ENCODE measurements at places on chromosomes 1 and 21.

- DNase-seq, result no peak
These were observed 82.8 kb downstream of the UBIAD1 start for GRCh38 chr1:11355559-11356475.

DNA sequence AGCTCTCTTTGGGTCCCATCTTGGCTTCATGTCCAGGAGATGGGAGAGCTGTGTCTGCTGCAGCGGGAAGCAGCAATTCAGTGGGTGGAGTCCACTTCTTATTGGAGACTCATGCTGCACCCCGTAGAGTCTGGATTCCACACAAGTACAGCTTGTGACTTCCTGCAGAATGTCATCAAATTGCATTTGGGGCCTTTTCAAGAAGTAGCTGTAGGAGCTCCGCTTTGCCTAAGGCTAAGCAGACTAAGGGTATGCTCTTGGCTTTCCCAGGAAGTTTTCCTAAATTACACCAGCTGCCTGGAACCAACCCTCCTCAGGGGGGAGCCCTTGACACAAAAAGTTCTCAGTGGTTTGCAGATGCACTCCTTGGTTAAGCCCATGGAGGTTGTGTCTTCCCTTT lies 5.7 kb upstream of the MOB3C start:
- no peak for DNase-seq

GRCh38 chr1:34166625-34167361 lies 1.8 kb upstream of the CSMD2 start:
- DNase-seq, result no peak

- no peak for DNase-seq
These were observed 73.3 kb downstream of the NVL start for GRCh38 chr1:224256640-224257039.

DNA sequence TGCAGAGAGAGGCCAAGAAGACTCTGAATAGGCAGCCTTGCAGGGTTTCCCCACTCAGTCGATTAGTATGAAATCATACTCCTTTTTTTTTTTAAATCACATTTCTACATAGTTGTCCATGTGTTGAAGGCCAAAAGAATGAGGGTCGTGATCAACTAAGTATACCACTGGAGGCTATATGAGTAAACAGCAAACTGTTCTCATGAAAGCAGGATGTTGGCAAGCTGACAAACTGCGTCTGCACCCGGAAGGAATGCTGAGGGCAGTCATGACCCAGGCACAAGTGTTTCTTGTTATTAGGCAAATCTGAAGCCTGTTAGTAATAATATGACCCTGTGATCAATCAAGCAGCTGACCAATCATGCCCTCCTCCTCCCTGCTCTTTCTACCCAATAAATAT lies 213.2 kb downstream of the USH2A start:
- no peak for DNase-seq

DNA sequence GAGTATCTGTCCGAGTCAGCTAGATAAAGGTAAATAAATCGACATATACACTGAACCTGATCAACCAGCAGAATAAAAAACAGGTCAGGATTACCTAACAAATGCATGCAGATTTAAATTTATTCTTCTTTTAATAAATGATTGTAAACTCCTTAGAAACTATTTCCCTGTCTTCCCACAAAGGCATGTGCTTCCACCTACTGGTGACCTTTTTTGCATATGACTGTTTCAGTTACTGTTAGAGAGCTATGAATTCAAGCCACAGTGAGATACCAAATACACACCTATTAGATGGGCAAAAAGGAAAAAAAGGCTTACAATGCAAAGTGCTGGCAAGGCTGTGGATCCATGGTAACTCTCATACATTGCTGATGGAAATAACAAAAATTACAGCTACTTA lies 957.4 kb upstream of the NCAM2 start:
- DNase-seq, result no peak

- peak; percentile 30 for DNase-seq
These were observed 34.8 kb downstream of the ZMYND12 start for GRCh38 chr1:42420911-42421585.

- peak; percentile 32 for DNase-seq
These were observed 30.5 kb downstream of the BATF3 start for GRCh38 chr1:212669102-212669501.

DNA sequence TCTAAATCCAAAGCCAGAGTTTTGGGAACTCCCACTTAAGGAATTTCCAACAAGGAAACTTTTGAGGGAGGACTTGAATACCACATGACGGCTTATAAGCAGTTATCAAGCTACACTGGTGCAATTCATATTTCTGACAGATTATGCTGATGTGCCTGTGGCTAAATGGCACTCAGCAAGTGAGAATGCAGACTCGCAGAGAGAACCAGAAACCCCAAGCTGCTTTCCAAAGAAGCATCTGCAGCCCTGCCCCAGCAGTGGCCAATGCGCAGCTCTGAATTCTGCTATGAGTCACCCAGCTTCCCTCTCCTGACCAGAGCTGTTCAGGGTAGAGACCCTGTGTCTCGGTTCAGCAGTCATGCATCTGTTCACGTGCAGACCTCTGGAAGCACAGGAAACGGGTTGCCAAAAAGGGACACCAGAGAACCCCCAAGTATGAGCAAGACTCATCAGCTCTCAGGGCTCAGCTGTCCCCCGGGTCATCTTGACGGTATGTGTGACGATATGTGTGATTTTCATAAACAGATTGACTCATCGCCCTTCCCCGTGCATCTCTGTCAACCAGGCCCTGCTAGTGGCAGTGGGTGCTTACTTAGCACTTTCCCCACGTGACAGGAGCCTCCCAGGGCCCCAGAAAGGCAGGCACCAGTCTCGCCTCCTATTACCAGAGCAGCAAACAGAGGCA lies 76.3 kb downstream of the ITPKB start:
- peak; percentile 99 for DNase-seq

GRCh38 chr1:221775206-221775605 lies 33.3 kb upstream of the DUSP10 start:
- no peak for DNase-seq

DNA sequence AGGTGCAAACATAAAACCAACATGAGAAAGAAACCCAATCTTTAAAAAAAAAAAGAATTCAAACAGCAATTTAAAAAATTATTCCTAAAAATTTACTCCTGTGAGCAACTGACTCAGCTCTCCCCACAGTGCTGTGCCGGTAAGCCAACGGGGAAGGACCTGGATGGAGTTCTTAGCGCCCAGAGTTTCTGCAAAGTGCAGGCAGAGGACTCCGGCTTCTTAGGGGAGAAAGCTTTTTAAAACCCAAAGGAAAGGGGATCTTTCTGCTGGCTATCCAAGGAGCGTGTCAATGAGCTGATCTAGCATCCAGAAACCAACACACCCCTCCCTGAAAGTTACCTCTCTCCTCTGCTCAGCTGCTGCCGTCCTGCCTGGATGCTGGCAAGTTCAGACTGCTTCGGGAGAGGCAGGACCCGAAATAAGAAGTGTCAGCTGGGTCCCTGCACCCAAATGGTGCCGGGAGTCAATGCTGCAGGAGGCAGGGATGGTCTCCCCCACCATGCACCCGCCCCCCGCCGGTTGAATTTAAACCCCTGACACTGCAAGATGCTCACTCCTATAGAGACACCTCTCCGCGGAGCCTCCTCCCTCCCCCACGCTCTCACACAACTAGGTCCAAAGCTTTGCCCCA lies 32.2 kb upstream of the H6PD start:
- no peak for DNase-seq

GRCh38 chr1:109207467-109208103 lies 6.1 kb upstream of the SARS1 start:
- DNase-seq, result no peak

DNA sequence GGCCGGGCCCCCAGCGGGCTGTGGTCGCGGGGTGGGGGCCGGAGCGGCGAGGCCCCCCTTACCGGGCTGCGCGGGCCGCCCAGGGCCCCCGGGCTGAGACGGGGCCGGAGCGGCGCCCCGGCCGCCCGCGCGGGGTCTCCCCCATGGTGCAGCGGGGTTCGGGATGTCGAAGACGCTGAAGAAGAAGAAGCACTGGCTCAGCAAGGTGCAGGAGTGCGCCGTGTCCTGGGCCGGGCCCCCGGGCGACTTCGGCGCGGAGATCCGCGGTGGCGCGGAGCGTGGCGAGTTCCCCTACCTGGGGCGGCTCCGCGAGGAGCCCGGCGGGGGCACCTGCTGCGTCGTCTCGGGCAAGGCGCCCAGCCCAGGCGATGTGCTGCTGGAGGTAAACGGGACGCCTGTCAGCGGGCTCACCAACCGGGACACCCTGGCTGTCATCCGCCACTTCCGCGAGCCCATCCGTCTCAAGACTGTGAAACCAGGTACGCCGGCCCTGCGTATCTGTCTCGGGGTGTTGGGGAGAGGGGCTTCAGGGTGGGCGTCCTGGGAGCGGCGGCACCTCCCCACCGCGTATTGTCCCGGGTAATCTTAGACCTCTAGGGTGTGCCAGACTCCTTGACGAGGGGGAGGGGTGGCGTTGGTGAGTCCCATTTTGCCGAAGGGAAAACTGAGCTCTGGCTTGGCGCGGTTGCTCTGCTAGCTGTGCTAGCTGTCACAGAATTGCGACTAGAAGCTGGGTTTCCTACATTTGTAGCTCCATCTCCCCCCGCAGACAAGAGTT lies 745 bp downstream of the MAGI3 start:
- no peak for DNase-seq

DNA sequence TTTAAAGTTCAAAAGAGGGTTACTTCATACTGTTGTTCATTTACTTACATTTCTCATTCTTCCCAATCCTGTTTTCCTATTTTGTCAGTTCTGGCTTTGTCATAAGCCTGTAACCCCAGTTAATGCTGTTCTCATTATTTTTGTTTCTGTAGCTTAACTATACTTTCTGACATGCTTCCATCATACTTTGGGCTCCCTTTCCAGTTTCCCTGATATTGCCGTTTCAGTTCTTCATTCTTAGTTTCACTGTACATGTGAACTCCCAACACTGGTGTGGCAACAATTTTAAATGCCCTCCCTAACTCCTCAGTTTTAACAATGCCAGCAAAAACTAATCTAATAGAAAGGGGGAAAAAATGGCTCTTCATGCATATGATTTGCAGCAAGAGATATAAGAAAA lies 456.7 kb downstream of the LMO4 start:
- DNase-seq, result no peak

- DNase-seq, result no peak
These were observed 18.7 kb downstream of the UBL4B start for GRCh38 chr1:110130989-110131388.

GRCh38 chr1:2528016-2528415 lies 1.6 kb upstream of the PANK4 start:
- no peak for DNase-seq

GRCh38 chr1:29324771-29325351 lies 88.5 kb downstream of the PTPRU start:
- no peak for DNase-seq

DNA sequence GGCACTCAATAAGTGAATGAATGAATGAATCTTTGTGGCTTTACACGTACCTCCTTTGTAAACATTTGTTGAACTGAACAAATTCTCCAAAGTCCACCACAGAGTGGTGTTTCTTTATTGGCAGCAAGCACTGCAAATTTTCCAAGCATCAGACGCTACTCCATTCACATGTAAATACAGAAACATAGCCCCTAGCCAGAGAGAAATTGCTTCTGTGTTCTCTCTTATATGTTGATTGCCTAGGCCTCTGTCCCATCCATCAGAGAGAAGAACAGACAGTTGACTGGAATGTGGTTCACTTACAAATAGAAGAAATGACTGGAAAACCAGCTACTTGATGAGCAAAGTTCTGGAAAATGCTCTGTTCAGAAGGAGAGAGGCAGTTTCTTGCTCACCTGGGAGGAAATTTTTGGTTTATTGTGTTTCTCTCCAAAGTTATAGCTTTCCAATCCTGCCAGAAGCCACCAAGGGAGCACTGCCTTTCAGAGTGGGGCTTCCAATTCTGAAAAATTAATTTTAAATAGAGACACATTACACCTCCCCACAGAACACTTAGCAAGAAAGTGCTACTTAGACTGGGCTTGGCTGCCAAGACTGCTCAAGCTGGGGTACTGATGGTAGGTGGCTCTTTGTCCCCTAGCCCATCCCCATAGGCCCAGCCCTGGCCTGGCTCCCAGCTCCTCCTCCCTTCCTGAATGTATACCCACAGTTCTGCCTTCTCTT lies 18.1 kb upstream of the KIRREL1 start:
- DNase-seq, result no peak

DNA sequence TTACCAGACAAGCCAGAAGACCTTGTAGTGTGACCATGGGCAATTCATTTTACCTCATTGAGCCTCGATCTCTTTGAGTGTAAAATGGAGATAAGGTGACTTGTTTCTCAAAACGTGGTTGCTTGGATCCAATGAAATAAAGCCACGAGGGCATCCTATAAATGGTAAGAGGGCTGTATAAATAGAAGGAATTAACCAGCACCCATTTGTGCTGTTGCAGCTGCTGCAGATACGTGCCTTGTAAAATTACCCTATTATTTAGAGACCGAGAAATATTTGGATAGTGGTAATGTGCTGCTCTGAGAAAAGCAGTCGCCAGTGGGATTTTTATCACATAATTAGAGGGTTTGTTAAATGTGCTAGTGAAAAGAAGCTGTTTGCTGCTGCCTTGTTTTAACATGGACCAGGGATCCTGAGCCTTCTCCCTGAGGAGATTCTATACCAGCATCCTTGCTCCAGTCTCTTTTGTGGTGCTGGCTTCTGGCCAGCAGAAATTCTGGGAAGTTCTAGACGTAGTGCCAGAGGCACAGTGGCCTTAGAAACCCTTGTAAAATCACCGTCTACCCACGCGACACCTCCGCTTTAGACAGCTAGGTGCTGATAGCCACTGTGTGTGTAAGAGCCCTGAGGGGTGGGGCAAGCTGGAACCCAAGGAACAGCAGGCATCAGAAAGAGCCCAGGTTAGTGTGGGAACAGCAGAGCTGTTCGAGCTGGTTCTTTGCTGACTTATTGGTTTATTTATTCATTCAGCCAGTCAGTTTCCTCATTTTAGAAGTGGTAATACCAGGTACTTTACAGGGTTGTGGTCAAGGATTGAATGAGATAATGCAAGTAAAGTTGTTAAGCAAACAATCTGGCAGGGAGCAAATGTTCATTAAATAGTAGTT lies 137.5 kb downstream of the NOS1AP start:
- no peak for DNase-seq

GRCh38 chr1:53348486-53349368 lies 20.9 kb upstream of the LRP8 start:
- no peak for DNase-seq

DNA sequence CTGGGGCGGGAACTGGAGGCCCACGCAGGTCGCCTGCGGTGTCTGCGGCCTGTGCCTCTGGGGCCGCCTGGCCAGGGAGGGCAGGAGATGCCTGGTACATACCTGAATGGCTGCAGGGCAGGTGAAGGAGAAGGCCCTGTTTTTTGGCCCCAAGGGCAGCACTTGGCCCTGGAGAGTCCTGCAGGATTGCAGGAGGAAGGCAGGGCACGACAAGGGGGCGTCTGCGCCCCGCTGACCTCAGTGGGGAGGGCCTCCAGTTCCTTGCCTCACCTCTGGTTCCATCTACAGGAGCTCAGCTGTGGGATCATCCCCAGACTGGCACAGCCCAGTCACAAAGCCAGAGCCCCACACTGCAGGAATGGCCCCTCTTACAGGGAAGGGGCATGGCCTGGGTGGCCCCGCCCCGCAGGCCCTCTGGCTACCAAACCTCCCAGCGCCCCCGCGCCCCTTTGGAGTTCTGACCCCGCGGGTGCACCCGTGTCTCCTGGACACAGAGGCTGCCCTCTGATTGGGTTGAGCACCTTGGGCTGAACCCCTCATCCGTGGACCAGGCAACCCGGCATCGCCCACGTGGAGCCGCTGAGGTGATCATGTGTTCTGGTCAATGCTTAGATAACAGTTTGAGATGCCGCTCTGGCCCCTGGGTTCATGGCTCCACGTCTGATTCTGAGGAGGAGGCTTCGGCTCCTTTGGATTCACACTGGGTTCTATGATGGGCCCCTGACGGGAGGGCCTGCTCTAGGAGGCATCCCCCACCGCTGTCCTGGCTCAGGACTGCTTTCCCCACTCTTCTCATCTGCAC lies 1.3 kb upstream of the PEX10 start:
- no peak for DNase-seq

GRCh38 chr1:54564312-54565112 lies 16.5 kb downstream of the ACOT11 start:
- DNase-seq, result no peak

Measured in kidney capillary endothelial cell (primary cell).